Putamen (tissue), 1 donor: ENCODE measurements at places on chromosomes 5 and 9.

DNA sequence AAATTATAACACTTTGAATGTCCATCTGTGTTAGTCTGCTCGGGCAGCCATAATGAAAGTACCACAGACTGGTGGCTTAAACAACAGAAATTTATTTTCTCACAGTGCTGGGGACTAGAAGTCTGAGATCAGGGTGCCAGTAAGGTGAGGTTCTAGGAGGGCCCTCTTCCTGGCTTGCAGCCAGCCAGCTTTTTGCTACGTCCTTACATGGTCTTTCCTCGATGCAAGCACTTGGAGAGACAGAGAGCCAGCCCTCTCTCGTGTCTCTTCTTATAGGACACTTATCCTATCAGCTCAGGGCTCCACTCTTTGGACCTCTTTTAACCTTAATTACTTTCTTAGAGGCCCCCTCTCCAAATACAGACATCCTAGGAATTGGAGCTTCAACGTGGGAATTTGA, 351.8 kb downstream of the SPOCK1 start:
- DNase-seq = no peak

GRCh38 chr9:8649160-8649559, 849.6 kb upstream of the DMAC1 start:
- DNase-seq = no peak

GRCh38 chr5:39919876-39920275, 495.1 kb upstream of the DAB2 start:
- DNase-seq = no peak

DNA sequence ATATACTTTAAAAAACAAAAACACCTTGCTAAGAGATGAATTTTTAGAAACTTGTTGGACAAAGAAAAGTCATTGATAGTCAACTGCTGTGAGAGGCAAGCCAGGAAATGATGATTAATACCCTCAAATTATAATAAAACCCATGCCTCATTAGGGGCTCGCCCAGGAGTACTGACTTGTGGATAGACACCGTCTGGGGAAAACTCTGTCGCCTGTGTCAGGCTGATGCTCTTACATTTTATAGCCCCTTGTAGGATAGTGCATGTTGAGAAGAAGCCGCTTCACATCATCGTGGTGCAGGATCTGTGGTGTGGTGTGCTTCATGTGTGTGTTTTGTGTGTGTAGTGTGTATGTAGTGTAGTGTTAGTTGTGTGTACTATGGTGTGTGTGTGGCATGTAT, 39.1 kb downstream of the SYK start:
- no peak for DNase-seq

DNA sequence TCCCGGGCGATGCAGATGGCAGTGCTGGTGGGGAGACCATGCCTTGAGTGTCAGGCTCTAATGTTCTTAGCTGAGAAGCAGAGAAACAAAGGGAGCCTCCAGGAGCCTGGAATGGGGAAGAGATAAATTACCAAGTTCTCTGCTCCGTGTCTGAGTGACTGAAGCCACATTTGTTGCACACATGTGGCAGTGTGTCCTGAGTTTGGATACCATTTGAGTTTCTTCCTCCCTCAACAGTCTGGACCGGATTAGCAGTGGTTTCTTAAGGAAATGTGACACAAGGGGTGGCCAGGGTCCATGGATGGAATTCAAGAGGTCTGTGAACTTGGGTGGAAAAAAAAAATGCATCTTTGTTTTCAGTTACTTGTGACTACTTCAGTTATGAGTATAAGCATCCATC, 50.7 kb upstream of the GARNL3 start:
- no peak for DNase-seq

GRCh38 chr9:292915-293314, 78.2 kb downstream of the DOCK8 start:
- DNase-seq = no peak

DNA sequence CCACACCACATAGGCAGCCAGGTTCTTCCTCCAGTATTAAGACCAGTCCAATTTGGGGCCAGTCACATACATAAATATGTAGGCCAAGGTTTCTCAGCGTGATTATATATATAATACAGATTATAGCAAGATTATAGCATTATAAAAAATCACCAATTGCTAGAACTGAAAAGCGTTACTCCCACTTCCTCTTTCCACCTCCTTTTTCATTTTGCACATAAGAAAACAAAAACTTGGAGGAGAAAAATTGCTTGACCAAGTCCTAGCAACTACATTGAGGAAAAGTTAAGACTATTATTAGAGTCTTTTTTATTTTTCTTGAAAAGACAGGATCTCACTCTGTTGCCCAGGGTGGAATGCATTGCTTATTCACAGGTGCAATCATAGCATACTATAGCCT, 262.7 kb upstream of the KCNN2 start:
- no peak for DNase-seq

DNA sequence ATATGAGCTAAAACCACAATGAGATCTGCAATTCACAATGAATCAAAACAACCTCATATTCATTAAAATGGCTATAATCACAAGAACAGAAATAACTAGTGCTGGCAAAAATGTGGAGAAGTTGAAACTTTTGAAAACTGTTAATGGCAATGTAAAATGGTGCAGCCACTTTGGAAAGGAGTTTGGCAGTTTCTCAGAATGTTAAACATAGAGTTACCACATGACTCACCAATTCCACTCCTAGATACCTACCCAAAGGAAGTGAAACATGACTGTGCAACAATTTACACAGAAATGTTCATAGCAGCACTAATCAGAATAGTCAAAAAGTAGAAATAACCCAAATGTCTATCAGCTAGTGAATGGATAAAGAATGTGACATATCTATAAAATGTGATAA, 862.2 kb downstream of the DTWD2 start:
- no peak for DNase-seq

DNA sequence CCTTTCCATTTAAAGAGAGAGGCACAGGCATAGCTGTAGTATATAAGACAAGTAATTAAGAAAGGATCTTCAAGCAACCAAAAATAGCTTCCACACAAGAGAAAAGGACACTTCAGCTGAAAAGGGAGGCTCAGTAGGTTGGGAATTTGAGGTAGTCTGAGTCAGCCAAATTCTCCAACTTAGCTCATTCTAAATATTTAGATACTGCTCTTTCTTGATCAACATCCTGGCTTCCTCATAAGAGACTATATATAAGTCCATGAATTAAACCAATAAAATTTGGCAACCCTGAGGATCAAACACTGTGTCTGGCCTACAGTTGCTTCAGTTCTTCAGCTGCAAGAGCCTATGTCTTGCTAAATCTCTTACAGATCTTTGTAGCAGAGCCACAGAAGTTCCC, 17.8 kb downstream of the HINT1 start:
- no peak for DNase-seq

- no peak for DNase-seq
Observed at GRCh38 chr5:126965487-126965886, 64.9 kb downstream of the MARCHF3 start.

- no peak for DNase-seq
Observed at GRCh38 chr9:127626752-127627493, 14.8 kb downstream of the STXBP1 start.

DNA sequence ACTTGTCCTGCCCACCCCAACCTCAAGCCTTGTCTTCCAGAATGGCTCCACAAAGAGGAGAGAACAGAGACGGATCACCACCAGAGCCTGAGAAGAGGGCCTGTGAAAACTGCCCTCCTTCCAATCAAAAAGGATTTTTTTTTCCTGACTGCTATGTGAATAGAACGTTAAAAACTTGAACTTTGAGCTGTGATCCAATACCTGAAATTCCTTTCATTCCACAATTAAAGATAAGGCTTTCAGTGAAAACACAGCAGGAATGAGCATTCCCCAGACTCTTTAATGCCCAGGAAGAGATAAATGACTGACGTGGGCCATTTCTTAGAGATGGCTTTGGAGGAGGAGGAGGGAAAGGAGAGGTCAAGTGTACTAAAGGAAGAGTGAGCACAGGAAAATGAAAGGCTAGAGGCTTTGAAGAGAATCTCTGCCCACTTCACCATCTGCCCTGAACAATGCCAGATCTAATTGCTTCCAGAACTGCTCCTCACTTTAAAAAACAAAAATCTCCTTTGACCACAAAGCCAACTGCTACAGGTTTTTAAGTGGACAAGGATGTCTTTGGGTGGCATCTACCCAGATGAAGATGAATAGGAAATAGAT, 177.9 kb upstream of the MAP3K1 start:
- no peak for DNase-seq

- peak; percentile 63 for DNase-seq
Observed at GRCh38 chr9:70639853-70640814, 225.7 kb upstream of the KLF9 start.

DNA sequence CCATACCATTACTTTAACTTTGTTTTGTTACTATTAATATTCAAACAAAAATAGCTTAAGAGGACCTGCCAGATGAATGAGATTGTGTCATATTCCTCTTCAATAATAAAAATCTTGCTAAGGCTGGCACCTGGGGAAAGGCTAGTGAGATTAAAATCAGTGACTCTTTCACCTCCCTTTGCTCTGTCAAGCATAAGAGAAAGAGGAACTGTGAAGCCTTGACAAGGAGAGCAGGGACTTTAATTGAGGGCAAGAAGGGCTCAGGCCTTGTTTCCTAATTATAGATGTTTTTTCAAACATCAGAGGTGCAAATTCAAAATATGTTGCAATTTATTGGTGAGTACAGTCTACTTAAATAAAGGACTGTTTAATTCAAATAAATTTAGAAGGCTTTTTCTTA, 91.7 kb downstream of the SPATA31D1 start:
- no peak for DNase-seq

GRCh38 chr9:106769331-106769730, 93.6 kb upstream of the ZNF462 start:
- no peak for DNase-seq

DNA sequence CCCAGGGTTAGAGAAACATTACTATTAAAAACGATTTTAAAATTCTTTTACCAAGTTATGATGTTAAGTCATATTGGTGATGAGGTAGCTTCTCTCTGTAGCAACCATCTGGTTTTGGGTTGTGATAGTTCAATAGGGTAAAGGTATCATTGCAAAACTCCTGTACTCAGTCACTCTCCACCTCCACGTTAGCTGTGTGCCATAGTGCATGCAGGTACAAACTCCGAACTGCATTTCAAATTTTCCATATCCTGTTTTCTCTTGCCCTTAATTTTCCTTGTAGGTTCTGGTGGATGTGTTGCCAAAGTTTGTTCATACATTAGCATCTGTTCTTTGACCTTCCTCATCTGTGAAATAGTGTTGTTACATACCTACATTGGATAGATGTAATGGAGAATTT, 53.1 kb upstream of the ARRDC3 start:
- DNase-seq = no peak

DNA sequence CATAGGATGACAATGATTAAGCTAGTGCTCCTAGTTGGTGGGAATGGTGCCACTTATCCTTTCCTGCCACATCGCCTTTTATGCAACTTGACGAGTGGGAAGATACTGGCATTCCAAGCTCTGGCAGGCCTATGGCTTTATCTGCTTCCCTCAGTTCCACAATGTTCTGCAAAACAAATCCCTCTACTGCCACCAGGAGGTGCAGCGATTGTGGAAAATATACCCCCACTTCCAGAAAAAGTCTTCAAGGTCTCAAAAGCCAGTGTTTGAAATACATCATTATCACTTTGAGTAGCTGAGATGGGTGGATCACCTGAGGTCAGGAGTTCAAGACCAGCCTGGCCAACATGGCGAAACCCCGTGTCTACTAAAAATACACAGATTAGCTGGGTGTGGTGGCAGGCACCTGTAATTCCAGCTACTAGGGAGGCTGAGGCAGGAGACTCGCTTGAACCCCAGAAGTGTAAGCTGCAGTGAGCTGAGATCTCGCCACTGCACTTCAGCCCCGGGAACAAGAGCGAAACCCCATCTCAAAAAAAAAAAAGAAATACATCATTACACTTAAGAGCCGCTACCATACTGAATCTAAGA, 3.4 kb downstream of the CLINT1 start:
- DNase-seq = peak; percentile 47

DNA sequence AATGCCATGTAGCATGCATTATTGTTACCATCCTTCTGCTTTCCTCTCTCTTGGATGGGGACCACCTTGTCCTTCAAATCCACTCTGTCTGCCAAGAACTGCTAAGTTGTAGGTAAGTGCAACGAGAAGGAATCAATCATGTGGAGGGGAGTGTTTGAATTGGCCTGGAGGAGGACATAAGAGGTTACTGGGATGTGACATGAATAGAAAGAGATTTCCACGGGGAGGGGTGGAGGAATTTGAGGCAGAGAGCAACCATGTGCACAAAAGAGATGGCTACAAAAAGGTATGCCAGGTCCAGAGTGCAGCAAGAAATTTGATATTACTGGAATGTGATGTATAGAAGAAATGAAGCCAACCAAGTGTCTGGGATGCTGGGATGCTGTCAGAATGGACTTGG, 648.9 kb upstream of the KLF4 start:
- no peak for DNase-seq

DNA sequence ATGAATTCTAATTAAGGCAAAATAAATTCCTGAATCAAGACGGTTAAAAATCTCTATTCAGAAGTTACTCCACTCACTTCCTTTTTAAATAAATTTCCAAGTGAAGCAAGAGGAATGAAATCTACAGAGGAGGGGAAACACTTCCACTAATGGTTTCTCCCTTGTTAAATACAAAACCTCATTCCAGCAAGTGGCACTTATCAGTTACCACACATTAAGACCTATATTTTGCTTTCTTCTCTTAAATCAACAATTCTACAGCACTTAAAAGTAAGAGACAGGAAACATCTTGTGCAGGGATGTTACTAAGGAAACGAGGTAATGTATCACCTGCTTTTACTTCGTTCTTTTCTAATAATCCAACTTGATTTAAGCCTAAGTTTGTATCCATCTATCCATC, 172.6 kb downstream of the RAPGEF6 start:
- no peak for DNase-seq

DNA sequence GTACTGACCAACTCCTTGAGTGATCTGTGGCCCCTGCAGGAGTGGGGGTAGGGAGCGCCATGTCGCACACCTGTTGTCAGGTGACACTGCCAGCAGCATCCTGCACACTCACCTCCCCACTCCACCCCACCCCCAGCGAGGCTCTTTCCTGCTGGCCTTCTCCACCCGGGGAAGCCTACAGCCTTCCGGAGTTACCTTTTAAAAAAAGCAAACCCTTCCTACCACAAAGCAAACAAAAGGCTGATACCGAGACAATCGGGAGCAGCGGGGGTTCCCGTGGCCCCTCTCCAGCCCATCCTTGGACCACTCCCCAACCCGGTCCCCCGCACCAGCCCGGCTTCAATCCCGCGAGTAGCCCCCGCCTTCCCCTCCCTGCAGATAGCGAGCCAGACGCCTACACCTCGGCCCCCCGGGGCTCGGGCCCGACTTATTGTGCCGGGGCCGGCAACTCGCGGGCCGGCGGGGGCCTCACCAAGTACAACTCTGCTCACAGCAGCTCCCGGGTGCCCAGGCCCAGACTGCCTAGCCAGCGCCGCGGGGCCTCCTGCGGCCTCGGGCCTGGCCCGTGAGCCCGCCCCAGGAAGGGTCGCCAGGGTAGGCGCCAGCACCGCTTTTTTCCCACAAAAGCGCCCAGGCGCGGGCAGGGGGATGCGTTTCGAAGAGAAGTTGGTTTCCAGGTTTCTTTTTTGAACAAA, 724 bp downstream of the MACROH2A1 start:
- no peak for DNase-seq

DNA sequence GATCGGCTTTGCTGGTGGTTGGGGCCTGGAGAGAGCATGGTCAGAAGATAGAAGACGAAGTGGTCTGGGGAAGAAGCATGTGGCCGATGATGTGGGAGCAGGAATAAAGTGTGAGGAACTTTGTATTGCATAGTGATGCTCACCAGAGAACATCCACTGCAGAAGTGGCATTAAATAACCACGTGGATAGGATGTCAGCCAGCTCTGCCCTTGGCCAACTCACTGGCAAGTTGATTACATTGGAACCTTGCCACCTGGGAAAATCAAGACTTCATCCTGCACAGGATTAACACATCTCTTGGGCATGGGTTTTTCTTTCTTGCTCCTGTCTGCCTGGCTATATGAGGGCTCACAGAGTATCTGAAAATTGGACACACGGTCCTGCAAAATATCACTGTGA, 217.4 kb downstream of the DMRT2 start:
- no peak for DNase-seq
